RKO (cell line): ENCODE measurements at places on chromosomes 16 and 17.

GRCh38 chr16:48961546-48961945 is 320.1 kb downstream of the CBLN1 start:
- DNase-seq, result no peak

DNA sequence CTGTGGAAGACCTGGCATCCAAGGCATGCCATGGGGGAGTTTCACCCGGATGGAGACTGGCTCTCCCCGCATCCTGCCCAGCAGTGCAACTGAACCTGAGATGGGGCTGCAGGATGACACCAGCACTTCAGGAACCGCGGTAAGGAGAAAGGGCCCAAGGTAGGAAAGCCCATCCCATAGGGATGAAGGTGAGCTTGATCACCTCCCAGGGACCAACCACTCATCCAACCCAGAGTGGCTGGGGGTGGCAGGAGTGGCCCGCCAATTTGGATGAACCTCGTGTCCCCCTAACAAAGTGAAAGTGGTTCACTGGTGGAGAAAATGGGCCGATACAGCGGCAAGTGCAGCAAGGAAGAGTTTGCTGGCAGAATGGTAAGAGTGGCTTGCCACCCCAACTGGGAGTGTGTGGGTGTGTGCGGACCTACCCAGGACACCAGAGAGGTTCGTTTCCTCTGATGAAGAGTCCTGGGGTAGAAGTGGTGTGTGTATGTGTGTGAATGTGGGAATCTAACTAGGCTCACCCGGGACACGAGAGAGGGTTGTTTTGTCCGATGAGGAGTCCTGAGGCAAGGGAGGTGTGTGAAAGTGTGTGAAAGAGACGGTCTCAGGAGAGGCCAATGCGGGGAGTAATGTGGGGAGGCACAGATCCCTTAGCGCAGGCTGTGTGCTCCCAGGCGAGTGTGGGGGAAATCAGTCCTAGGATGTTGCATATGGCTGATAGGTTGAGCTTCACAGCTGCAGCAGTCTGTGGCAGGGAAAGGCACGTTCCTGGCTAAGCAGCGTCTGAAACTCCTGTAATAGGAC is 22.6 kb downstream of the ACSM1 start:
- DNase-seq, result no peak

DNA sequence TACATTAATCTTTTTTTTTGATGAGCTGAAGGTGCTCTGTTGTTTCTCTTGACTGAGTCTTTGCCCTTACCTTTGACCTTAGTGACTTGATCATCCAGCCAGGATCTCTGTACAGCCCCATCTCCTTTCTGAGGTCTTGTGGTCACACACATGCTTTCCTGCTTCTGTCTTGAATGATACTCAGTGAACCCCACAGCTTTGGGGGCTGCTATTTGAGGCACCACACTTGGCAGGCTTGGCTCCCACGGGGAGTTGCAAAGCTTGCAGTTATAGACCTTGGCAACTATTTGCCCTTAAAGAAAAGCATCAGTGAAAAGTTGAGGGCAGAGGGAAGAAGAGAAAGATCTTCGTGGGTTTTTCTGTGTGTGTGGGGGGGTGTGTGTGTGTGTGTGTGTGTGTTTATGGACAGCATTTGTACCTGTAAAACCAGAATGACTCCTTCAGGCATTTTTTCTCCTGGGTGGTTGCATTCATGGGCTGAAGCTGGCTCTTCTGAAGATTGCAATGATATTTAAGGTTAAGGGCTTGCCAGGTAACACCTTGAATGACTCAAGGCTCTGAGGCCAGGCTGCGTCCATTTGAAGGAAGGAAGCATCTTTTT is 101.6 kb downstream of the MSI2 start:
- DNase-seq, result no peak

DNA sequence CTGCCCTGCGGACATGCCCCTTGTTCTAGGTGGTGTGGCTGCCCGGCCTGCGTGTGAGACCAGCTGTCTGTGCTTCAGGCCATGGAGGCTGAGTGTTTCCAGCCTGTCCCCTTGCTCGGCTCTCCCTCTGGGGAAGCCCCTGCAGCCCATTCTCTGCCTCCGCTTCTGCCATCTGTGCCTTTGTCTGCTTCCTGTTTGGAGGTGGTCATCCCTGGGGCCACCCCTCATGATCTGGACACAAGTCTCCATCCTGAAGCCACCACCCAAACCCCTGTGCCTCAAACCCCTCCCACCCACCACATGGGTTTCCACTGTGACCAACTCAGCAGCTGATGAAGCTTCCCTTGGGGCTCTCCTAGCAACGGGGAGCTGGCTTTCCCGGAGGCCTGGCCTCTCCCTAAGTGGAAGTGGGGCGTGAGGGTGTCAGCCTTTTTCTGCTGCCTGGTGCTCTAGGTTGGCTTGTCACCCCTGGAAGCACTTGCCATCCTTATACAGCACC is 184.9 kb downstream of the SEC14L1 start:
- no peak for DNase-seq

DNA sequence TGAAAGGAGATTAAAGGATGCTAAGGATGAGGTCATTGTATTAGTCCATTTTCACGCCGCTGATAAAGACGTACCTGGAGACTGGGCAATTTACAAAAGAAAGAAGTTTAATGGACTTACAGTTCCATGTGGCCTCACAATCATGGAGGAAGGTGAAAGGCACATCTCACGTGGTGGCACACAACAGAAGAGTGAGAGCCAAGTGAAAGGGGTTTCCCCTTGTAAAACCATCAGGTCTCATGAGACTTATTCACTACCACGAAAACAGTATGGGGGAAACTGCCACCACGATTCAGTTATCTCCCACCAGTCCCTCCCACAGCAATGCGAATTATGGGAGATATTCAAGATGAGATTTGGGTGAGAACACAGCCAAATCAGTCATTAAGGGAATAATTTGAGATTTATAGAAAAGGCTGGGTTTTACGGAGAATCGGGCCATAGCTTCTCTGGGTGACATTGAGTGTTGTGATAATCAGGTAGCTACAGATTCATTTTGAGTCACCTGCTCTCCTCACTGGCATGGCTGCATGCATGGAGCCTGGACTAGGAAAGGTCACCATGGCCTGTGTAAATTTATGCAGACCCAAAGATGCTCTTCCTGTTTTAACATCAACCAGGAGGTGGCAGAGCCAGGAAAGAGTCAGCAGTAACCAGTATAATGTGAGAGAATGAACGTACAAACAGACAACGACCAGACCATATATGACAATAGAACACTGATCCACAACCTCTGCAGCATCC is 40.5 kb upstream of the DYNLRB2 start:
- DNase-seq, result no peak

- DNase-seq, result no peak
Observed at GRCh38 chr17:13635951-13636350, 34.2 kb upstream of the HS3ST3A1 start.

DNA sequence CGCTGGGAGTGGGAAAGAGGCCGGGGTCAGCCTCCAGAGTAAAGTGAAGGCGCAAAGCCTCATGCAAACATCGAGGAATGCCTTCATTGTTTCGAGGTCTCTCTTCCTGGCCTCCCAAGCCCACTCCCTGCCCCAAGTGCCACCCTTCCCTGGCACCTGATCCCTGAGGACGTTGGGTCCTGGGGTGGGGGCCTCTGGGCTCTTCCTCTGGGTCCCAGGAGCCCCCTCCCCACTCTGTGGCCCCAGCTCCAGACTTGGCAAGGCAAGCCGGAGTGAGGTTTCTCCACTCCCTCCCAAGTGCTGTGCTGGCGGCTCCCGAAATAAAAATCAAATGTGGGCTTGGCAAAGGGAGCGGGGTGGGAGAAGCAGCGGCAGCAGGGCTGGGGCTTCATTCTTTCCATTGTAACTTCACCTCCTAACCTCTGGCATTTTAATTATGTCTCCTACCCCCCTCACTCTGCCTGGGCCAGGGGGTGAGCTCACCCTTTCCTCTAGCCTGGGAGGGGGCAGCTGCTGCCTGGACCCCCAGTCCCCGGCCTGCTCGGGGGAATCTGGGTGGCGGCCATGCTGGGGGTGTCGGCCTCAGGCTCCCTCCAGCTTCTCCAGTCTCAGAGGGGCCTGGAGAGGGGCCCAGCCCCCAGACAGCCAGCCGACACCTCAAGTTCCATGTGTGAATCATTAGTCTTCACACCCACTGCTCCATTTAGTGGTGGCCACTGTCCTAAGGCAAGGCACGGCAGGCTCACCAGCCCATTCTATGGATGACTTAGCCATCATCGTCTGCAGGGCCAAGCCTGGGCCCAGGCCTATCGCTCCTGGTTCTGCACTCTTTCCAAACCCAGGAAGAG is 14.6 kb upstream of the TMEM92 start:
- no peak for DNase-seq

DNA sequence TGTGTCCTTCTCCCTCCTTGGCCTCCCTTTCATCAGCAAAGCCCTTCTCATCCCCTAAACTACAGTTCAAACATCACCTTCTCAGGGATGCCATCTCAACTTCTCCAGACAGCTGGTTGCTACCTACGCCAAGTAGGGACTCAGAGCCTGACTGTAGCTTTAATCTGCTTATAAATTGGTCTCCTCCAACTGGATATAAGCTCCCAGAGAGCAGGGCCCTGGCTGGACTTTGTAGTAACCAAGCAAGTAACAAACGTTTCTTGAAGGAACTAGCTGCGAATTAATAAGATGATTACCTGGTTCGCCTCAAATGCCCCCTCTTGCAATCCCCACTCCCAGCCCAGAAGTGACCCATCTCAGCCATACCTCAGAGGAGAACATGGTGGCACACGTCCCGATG is 17.5 kb upstream of the KLHL11 start:
- no peak for DNase-seq
